ENCODE measurements at places on chromosomes 4 and X. TPM values are rescaled to one million over a fixed set of nuclear protein-coding genes. Genes with fewer than 3 reads are reported as not detected.

The ALPK1 gene
- polyA plus RNA-seq = 3.9 TPM

The RHOH gene
- polyA plus RNA-seq = 0.20 TPM

The COX7B2 gene
- not detected for polyA plus RNA-seq

DNA sequence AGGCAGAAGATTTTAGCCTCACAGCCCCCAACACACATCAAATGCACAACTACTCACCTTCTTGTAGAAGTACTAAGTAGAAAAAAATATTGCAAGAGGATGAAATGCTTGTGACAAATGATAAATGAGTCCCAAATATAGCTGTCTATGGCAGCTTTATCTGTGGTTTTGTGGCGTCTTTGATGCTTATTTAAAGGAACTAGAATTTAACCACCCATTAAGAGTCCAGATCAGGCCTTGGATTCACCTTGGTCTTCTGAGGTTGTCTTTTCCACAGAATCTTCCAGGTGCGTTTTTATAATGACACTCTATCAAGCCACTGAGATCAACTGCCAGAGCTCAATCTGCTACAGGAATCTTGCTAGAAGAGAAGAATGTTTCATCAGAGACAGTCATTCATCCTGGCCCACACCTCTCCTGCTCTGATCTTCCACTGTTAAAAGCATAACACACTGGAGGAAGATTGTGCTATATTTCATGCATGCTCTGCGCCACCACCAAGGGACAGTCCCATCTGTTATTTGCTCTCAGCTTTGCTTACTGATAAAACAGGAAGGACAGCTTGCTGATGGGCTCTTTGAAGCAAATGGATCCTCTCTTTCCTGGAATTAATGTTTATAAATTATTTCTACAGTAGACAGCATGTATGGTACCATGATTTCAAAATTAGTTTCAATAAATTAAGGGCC is 144.1 kb downstream of the SLC7A11 start:
- DNase-seq = no peak

DNA sequence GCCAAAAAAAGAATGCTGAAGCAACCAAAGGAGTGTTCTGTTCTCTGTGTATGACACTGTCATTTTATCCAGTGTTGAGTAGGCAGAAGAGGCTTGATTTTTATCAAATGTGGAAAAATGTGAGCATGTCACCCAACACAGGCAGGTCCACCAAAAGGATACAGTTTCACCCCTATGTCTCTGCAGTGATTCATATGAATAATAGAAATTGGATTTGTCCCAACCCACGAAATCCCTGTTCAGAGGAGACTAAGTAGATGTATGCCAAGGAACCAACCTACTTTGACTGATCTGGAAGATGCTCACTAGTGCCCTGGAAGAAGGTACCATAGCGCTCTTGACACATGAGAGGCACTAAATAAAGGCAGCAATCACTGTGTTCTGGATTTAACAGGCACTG is 72.5 kb downstream of the FGF13 start:
- DNase-seq = no peak
